ENCODE measurements at places on chromosomes 6 and 20. TPM values are rescaled to one million over a fixed set of nuclear protein-coding genes. Genes with fewer than 3 reads are reported as not detected.

DNA sequence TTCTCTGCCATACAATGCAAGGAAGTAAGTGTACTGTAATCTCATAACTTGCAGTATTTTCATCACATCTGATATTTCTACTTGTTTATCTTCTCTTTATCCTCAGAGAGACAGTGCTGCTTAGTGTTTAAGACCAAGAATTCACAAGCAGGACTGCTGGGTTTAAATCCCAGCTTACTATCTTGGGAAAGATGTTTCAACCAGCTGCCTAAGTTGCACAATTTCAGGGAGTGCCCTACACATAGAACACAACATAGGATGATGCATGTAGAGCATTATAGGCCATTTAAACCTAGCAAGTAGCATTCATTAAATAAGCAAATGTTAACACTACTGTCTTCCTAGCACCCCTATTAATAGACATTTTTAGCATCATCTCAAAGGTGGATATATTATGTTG lies 205.2 kb upstream of the CEP162 start:
- no peak for DNase-seq

IP6K3 gene
- total RNA-seq: 6.8 TPM

- DNase-seq: no peak
Measured at GRCh38 chr6:104322841-104323240, 536.9 kb downstream of the HACE1 start.

DNA sequence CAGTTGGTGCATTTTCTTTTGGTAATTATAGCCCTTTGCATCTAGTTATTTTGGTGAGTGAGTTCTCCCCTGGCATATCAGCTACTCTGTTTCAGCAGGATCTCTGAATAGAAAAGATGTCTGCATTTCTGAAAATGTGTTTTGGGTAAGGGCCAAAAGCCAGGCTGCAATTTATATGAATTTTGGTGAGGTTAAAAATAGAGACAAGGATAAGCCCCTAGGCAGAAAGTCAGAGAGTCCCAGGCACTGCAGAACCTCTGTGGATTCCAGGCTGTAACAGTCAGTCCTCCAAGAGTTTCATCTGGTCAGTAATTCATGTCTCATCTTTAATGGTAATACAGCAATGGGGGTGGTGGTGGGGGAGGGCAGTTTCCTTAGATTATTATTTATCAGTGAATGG lies 53.0 kb downstream of the HDGFL1 start:
- DNase-seq: no peak

GRCh38 chr6:170529839-170530469 lies 23.2 kb downstream of the PSMB1 start:
- DNase-seq: peak; percentile 74

MCHR2 gene
- not detected for total RNA-seq

- DNase-seq: peak; percentile 14
Measured at GRCh38 chr20:17499041-17499440, 32.1 kb downstream of the BFSP1 start.

TFAP2C gene
- 1.9 TPM for total RNA-seq

DNA sequence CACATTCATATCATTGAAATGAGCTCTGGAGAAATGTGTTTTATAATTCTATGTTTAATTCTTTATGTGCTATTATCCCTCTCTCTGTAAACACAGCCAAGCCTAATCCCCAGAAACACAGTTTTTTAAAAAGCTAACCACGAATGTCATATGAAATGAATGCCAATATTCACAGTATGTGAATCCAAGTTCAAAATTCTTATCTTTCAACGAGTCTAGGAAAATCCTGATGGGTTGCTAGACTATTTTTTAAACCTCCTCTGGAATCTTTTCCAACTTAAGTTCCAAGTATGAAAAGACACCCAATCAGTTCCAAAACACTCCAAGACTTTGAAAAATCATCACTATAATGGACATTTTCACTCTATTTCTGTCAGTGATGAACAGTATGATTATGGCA lies 689.3 kb downstream of the HACE1 start:
- DNase-seq: no peak

ESR1 gene
- total RNA-seq: 0.02 TPM

DNA sequence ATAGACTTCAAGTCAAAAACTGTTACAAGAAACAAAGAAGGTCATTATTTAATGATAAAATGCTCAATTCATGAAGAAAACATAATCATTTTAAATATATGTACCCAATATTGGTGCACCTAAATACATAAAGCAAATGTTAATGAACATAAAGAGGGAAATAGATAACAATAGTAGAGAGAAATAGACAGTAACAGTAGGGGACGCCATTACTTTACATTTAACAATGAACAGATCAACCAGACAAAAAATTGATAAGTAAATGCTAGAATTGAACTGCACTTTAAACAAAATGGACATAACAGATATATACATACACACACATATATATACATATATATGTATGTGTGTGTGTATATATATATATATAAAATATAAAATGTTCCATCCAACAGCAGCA lies 37.4 kb downstream of the IL22RA2 start:
- no peak for DNase-seq

GRCh38 chr6:13159300-13159699 lies 169.0 kb downstream of the TBC1D7 start:
- no peak for DNase-seq

GRCh38 chr6:119459207-119459974 lies 109.8 kb upstream of the MAN1A1 start:
- no peak for DNase-seq

DNA sequence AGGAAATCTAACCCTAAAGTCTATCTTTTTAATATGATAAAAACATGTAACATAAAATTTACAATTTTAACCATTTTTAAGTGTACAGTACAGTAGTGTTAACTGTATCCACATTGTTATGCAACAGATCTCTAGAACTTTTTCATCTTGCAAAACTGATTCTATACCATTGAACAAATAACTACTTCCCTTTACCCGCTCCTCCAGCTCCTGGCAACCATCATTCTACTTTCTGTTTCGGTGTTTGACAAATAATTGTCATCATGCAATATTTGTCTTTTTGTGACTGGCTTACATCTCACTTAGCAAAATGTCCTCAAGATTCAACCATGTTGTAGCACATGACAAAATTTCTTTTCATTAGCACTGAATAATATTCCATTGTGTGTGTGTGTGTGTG lies 203.2 kb downstream of the SIM1 start:
- no peak for DNase-seq

PDYN gene
- not detected for total RNA-seq

- DNase-seq: no peak
Measured at GRCh38 chr6:12001706-12002435, 10.2 kb upstream of the HIVEP1 start.

- peak; percentile 61 for DNase-seq
Measured at GRCh38 chr6:124924333-124924759, 37.9 kb upstream of the RNF217 start.

DNA sequence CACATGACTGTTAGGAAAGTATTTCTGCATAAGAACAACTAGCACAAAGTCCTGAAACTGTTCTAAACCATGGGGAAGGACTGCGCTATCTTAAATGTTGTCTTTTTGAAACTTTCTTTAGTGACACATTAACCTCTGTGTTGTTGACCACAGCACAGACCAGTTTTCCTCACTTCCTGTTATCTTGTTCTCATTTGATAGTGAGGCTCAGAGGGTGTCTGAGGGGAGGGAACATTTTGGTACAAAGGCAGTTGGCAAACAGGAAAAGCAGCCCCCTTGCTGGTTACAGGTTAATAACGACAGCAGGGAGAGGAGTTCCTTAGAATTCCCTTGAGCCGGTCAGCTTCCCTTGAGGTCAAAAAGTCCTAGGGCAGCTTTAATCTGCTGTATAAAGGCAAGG lies 143.5 kb upstream of the BMP2 start:
- no peak for DNase-seq

- no peak for DNase-seq
Measured at GRCh38 chr20:44068316-44069201, 118.4 kb downstream of the JPH2 start.

GRCh38 chr20:50810063-50810462 lies 15.2 kb downstream of the BCAS4 start:
- DNase-seq: no peak

BPIFB2 gene
- total RNA-seq: not detected

DNA sequence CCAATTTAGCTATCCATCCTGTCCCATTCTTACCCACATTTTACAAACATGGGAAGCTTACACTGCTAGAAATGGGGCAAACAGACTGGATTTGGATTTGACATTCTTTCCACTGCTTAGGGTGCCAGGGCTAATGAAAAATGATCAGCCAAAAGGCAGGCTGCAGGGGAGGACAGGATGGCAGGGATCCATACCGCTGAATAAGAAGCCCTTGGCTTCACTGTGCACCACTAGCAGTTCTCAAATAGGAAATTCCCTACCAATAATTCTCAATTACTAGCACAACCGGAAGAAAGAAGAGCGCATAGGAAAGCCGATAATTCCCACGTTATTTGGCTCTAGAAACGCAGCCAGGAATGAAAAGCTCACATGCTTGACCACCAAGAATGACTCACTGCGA lies 73.1 kb downstream of the NDUFAF5 start:
- DNase-seq: no peak

DNA sequence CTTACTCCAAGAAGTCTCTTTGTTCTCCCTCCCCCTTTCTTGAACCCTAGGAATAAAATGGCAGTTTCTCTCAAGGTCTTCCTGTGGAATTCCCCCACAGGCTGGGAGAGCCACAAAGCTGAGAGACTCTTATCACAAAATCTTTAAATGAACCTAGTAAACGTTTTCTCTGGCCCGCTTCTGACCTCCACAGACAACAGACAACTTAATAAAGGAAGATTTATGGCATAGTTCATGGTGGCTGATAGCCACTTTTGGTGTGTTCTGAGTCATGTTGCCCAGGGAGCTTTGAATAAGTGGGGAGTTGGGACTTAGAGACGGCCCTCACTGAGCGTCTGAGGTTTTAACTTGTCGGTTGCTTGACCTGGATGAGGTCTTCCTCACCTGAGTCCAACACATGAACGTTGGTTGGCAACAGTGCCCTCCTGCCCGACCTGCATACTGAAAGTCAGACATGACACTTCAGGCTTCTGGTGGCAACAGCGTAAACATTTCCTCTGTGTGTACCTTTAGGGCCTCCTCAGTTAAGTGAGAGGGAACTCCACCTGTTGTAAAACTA lies 124.1 kb downstream of the FOXO3 start:
- peak; percentile 94 for DNase-seq

- no peak for DNase-seq
Measured at GRCh38 chr20:50517817-50518154, 7.6 kb downstream of the PTPN1 start.

C2 gene
- not detected for total RNA-seq

- no peak for DNase-seq
Measured at GRCh38 chr6:155141512-155141911, 122.3 kb upstream of the CLDN20 start.

GRCh38 chr20:44284032-44284431 lies 27.0 kb downstream of the FITM2 start:
- no peak for DNase-seq

DNA sequence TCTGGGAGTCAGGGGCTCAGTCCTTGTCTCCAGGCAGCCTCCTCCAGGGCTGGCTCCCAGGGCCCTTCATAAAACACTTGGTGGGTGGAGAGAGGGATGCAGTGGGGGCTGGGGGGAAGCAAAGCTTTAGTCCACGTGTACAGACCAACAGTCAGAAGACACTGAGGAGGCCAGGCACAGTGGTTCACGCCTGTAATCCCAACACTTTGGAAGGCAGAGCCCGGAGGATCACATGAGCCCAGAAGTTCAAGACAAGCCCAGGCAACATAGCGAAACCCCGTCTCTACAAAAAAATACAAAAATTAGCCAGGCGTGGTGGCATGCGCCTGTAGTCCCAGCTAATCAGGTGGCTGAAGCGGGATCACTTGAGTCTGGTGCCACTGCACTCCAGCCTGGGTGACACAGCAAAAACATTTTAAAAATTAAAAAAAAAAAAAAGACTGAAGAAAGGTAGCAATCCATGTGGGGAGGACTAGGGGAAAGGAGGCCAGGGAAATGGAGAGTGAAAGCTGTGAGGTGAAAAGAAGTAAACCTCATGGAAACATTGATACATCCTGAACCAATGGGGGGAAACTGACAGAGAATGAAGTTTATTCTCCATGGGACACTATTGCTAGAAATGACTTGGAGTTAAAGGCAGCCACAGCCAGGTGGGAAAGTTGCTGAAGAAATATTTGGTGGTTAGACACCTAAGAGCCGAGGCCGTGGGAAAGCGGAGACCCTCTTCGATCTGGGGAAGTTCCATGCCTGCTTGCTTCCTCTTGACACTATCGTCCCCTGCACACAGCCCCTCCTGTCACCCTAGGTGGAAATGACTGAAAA lies 35.4 kb downstream of the PIM1 start:
- DNase-seq: no peak

MYCT1 gene
- 2.9 TPM for total RNA-seq

GRCh38 chr20:40925829-40926510 lies 102.7 kb upstream of the TOP1 start:
- DNase-seq: no peak

GRCh38 chr6:157946865-157947532 lies 34.7 kb upstream of the SYNJ2 start:
- DNase-seq: no peak

PSORS1C2 gene
- total RNA-seq: not detected

MEI4 gene
- total RNA-seq: not detected

DNA sequence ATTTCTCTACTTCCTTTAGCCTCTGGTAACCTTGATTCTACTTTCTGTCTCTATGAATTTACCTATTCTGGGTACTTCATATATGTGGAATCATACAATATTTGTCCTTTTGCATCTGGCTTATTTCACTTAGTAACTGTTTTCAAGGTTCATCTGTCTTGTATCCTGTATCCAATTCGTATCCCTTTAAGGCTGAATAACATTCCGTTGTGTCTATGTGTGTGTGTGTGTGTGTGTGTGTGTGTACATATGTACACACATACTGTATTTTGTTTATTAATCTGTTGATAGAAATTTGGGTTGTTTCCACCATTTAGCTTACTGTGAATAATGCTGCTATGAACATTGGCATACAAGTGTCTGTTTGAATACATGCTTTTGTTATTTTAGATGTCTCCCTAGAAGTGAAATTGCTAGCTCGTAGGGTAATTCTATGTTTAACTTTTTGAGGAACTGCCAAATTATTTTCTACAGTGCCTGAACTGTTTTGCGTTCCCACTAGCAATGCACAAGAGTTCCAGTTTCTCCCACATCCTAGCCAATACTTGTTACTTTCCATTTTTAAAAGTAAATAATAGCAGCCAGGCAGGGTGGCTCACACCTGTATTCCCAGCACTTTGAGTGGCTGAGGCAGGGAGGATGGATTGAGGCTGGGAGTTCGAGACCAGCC lies 17.7 kb downstream of the SENP6 start:
- DNase-seq: no peak

- peak; percentile 4 for DNase-seq
Measured at GRCh38 chr6:114342826-114343781, at the start of gene HS3ST5. HS3ST5 (minus strand) TSS chr6:114343023; CDS start chr6:114062845, 280,178 bp downstream.

GRCh38 chr6:5315881-5316280 lies 54.6 kb downstream of the FARS2 start:
- DNase-seq: no peak

CDH26 gene
- not detected for total RNA-seq

COL21A1 gene
- total RNA-seq: not detected

- peak; percentile 92 for DNase-seq
Measured at GRCh38 chr6:82144852-82145340, 102.6 kb downstream of the IBTK start.

- no peak for DNase-seq
Measured at GRCh38 chr6:25472906-25473305, 179.1 kb upstream of the SCGN start.

GRCh38 chr6:49454787-49455709 lies 8.0 kb downstream of the MMUT start:
- no peak for DNase-seq

CALHM4 gene
- not detected for total RNA-seq
